ENCODE measurements at places on chromosomes 1 and 21. TPM values are rescaled to one million over a fixed set of nuclear protein-coding genes. Genes with fewer than 3 reads are reported as not detected.

Gene HES3
- not detected for total RNA-seq

Gene NUP210L
- 0.11 TPM for total RNA-seq

Gene TNNI3K
- total RNA-seq = 4.1 TPM

Gene MYBPH
- total RNA-seq = 4.5 TPM

Gene GBP4
- total RNA-seq = 6.5 TPM

Gene ETNK2
- total RNA-seq = 12.7 TPM

Gene C1orf53
- 4.7 TPM for total RNA-seq

Gene RIMS3
- total RNA-seq = 28.6 TPM

Measured in camera-type eye (tissue), 1 donor.